ENCODE measurements at places on chromosomes 11 and 22. TPM values are rescaled to one million over a fixed set of nuclear protein-coding genes. Genes with fewer than 3 reads are reported as not detected.
A peak's percentile ranks its signal among the peaks of the same experiment; 100 is the strongest.

The RPUSD4 gene
- 45.1 TPM for total RNA-seq

The HBB gene
- not detected for total RNA-seq

The OVOL1 gene
- total RNA-seq: not detected

The SLC35F2 gene
- 18.5 TPM for total RNA-seq

DNA sequence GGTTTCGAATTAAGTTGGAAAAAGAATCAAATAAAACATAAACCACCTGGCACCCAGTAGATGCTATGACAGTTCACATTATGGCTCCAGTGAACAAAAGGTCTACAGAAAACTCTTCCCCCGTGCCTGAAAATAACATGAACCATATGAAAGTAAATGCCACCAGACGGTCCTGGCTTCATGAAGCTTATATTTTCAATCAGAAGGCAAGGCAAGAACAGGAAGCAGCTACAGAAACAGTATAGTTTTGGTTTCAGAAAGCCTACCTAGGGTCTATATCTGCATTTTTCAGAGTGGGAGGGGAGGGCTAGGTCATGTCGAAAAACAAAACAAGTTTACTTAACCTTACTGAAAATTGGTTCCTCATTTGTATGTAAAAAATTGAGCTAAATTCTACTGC lies 9.8 kb downstream of the RAB30 start:
- no peak for DNase-seq

The RBM4 gene
- 269 TPM for total RNA-seq

The PRAME gene
- total RNA-seq: 0.21 TPM

The ISX gene
- not detected for total RNA-seq

- no peak for DNase-seq
These were observed 94.4 kb downstream of the ARHGAP8 start for GRCh38 chr22:44846726-44847275.

The PATE4 gene
- not detected for total RNA-seq

DNA sequence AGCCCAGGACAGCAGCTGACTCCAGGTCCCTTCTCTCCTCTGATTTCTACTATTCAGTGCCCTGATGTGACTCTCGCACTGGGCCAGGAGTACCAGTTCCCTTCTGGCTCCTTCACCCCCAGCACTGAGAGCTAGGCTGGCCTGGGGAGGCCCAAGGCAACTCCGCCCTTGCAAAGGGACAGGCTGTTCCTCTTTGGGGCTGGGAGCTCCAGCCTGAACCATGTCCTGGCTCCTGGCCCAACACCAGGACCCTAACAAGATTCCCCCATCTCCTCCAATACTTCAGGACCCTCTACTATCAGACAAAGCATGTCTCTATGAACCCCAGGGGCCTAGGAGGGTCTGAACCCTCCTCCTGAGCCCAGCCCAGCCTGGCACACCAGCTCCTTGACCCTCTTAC lies 12.5 kb downstream of the CREB3L1 start:
- no peak for DNase-seq

- no peak for DNase-seq
These were observed 219.1 kb upstream of the ARHGAP42 start for GRCh38 chr11:100467821-100468508.

- DNase-seq: no peak
These were observed 31.7 kb upstream of the CSNK1E start for GRCh38 chr22:38348751-38349496.

GRCh38 chr22:42884616-42885375 lies 27.7 kb upstream of the ARFGAP3 start:
- DNase-seq: no peak

DNA sequence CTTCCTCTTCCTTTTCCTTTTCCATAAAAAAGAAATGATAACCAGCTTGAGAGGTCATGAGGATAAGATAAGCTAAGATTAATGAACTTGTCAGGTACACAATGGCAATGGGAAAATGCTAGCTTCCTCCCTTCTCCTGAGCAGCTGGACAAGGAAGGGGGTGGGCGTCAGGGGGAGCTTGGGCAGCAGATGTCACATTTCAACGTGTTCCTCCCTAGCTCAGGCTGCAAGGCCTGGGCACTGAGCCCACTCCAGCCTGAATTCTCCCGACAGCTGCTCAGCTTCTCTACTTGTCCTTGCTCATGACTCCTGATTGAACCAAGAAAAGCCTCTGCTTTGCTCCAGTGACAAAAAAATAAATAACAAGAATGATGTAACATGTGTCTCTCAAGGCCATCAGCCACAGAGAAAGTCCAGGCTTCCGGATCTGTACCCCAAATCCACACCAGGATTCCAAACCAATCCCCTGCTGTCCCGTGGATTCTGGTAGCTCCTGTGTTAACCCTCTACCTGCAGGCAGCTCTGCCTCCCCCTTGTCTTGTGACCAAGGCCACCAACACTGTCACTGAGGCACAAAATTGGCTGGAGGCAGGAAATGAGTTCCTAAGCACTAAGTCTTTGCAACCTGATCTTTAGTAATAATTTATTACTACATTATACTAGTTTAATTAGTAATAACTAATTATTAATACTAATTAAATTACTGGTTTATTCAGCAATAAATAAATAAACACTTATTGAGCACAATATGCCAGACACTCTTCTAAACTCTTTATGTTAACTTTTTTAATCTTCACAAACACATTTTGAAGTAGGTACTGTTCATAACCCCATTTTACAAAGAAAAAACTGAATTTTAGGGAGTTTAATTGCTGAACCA lies 146.5 kb downstream of the CCDC34 start:
- DNase-seq: no peak

DNA sequence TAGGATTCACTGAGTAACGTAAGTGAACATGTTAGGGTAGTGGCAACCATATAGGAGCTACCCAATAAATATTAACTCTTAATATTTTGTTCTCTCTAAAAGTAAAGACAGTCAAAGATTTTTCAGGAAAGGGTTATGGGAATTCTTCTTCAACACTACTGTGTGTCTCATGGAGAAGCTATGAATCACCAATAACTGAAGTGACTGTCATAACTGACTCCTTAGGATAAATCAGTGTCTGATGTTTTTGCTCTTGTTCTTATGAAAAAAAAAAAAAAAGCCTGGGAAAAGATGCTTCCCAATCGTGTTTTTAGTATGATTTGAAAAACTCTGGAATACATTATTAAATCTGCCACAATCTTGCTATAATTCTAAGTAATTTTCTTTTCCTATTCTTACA lies 111.2 kb upstream of the CEP126 start:
- DNase-seq: no peak

The FERMT3 gene
- total RNA-seq: 2.8 TPM

- no peak for DNase-seq
These were observed 6.8 kb upstream of the ACY3 start for GRCh38 chr11:67657300-67657699.

DNA sequence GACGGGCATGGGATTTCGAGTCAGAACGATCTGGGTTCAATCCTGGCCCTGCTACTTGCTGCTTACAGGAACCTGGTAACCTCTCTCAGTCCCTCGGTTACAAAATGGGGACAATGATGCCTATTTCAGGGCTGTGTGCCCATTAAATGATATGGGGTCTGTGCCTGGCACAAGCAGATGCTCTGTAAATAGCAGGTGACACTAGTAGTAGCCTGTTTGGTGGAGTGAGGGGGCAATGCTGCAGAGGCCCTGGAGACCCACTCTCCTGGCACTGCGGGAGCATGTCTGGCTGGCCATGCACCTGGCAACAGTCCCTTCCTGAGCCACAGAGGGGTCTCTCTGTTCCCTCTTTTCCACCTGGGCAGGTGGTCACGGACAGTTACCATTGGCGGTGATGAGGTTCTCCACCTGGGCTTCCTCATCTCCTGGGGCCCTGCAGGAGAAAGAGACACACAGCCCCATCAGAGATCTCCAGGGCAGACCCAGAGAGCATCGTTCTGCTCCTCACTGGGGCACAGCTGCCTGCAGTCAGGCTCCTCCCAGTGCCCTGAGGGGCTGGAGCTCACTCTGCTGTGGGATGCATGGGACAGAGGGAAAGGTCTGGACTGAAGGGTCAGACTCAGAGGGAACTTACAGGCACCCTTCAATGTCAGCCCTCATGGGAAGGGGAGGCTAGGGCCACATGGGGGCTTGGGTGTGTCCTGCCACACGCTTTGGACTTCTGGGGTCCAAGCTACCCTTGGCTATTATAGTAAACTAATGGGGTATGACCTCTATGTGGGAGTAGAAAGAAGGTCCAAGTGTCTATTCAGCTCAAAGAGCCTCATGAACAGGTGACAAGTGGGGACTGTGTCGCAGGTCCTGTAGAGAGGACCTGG lies 15.6 kb upstream of the FXYD2 start:
- DNase-seq: no peak

DNA sequence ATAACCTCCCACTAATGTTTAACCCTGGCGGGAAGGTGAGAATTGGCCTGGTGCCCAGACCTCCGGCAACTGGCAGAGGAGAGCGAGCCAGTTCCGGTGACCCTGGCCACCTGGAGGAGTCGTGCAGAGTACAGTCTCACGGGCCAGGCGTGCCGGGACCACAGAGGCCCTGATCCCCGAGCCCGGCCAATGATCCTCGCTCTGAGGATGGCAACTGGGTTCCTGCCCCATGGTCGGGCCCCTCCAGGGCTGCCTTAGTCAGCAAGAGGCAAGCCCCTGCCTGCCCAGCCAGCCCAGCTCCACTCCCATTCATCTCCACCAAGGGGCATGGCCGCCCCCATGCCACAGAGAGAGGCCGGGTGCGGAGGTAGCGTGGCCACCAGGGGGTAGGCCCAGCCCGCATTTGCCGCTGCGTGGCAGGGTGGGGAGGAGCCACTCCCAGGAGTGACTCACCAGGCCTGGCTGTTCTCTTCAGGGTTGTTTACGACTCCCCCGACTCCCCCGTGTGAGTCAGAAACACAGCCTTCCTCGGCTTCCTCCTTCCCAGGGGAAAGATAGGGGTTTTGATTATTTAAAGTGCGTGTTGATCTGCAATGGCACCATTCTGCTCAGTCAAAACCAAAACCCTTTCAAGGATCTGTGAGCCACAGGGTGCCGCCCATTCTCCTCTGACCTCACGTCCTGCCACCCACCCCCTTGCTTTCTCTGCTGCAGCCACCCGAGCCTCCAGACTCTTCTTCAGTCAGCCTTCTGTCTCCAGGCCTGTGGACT lies at the start of gene SLC25A45:
TSS of gene SLC25A45 (minus strand) at position 614 of the 771 bp plus-strand sequence. CDS start 695 bp downstream, outside the sequence.
- DNase-seq: peak; percentile 61

DNA sequence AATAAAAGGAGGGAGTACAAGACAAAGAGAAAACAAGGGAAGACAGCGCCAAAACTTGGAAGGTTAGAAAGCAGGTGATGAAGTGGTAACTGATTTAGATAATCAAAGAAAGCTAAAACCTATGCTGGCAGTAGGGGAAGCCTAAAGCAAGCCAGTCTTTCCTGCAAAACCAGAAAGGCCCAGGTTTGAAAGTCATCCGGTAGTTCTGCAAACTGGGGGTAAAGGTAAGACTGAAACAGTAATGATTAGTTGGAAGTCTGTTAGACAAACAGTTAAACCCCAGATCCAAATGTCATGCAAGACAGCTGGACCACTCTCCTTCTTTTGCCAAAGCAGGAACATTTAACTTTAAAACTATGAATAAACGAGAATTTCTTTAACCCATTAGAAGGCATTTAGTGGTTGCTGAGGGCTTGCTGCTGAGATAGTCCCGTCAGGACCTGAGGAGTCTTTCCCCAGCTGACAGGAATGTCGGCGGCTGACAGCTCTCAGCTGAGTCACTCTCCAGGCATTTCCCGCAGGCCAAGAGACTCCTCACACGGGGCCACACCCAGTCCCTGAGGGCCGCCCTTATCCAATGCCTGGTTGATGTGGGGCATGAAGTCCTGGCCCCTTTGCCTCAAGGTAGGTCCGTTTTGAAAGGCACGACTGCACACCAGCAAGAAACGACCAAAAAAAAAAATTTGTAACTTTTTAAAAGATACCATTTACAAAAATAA lies 36.3 kb upstream of the CFAP300 start:
- DNase-seq: no peak

DNA sequence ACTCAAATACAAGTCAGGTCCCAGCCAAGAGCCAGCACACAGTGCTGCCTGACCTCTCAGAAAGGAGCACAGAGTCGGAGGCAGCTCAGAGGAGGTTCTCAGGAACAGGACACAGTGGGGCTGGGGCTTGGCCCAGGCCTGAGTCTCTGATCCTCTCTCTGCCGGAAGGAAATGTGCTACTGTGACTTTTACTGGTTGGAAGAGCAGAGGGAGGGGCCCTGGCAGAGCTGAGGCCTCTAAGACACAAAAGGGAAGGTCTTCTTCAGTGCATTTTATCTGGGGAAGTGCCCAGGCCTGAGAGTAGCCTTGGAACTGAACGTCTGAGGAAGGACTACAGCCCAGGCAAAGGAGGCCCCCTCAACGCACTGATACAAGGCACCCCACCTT lies 16.2 kb upstream of the CASTOR1 start:
- DNase-seq: no peak

DNA sequence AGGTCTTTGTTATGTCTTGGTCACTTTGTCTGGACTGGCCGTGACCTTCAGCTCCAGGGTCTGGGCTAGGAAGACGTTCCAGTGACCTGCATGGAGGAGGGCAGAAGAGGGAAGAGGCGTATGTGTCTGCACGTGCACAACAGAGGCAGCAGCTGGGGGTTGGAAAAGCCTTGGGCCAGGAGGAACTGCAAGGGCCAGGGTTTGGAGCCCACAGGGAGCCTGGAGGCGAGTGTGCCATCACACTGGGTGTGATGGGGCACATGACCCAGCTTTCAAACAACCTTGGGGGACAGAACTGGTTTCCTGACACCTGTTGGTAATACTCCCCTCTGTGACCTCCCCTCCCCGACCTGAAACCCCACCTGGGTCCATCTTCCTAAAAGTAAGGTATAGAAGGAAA lies 34.7 kb downstream of the CHRDL2 start:
- no peak for DNase-seq

DNA sequence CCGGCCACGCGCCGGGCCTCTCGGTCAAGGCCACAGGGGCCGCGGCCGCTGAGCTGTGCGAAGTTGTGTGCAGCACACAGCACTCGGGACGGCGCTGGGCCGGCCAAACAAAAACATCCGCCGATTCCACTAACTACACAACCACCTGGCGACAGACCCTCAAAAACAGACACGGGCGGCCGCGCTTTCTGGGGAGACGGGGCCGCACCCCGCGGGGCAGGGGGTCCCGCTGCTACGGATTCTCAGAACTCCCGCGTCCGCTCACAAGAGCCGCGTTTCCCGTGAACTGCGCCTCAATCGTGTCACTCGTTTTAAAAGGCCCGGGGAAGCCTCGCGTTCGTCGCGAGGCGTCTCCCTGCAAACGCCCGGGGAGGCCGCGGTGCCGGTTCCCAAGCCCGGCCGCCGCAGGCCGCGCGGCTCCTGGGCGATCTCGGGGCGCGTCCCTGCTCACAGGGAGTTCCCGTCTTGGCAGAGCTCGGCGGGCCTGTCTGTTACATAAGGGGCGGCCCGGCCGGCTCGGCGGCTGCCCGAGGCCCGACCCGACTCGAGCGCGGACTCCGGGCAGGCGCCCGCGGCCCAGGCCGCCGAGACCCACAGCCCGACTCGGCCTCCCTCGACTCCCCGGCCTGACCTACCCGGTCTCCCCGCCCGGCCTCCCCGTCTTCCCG lies 936 bp downstream of the BRD1 start:
- DNase-seq: no peak
